Pancreas (tissue), 10 donors: ENCODE measurements at places on chromosomes 4 and X. TPM values are rescaled to one million over a fixed set of nuclear protein-coding genes. Genes with fewer than 3 reads are reported as not detected.

Gene TMPRSS11B
- polyA plus RNA-seq: 0.07 TPM

Gene HELQ
- 4.3 TPM for polyA plus RNA-seq

- no peak overlapping the region for H3K4me3 ChIP-seq
- H3K36me3 ChIP-seq: no peaks in the 10 kb centered on the region
- DNase-seq: no peak
These were observed 571.1 kb upstream of the DIPK2B start for GRCh38 chrX:45771560-45772340.

- H3K36me3 ChIP-seq: no peaks in the 10 kb centered on the region
- H3K4me1 ChIP-seq: no peaks in the 10 kb centered on the region
- DNase-seq: no peak
- no peak overlapping the region for H3K4me3 ChIP-seq
- no peaks in the 10 kb centered on the region for H3K27me3 ChIP-seq
These were observed 9.6 kb upstream of the UVSSA start for GRCh38 chr4:1337376-1337831.

DNA sequence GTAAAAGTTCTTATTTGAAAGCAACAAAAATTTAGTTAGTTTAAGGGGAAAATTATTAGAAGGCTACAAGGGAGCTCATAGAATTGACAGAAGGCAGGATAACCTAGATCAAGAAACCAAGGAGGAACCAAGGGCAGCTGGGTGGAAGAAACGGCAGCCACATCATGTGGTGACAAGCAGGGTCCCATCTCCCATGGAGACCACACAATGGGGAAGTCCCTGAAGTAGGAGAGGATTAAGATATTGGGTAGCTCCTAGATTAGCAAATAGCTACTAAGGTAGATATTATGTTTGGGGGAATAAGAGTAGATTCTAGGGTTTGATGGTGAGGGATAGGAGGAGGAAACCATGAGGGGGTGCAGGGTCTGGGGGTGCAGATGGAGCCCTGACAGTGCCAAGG lies 48.0 kb upstream of the TMEM154 start:
- H3K27me3 ChIP-seq: no peaks in the 10 kb centered on the region
- no peaks in the 10 kb centered on the region for H3K4me1 ChIP-seq
- no peak for DNase-seq
- H3K36me3 ChIP-seq: no peaks in the 10 kb centered on the region

- H3K36me3 ChIP-seq: peaks cover 15% of the 10 kb centered on the region
- H3K4me1 ChIP-seq: no peaks in the 10 kb centered on the region
- no peaks in the 10 kb centered on the region for H3K27me3 ChIP-seq
- no peak overlapping the region for H3K27ac ChIP-seq
- no peak overlapping the region for H3K4me3 ChIP-seq
- DNase-seq: peak; percentile 33
These were observed 33.1 kb downstream of the GAK start for GRCh38 chr4:898869-899555.

DNA sequence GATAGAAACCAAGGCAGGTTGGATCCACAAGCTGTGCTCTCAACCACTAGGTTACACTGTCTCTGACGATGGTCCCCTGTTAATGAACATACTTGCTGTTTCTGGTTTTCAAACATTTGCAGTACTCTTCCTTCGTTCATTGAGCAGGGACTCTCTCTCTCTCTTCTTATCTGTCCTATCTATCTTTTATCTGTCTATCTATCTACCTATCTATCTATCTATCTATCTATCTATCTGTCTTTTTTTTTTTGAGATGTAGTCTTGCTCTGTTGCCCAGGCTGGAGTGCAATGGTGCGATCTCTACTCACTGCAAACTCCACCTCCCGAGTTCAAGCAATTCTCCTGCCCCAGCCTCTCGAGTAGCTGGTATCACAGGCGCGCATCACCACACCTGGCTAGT lies 9.4 kb upstream of the CT47C1 start:
- no peaks in the 10 kb centered on the region for H3K4me1 ChIP-seq
- no peaks in the 10 kb centered on the region for H3K36me3 ChIP-seq
- DNase-seq: no peak
- H3K27me3 ChIP-seq: peaks cover 2% of the 10 kb centered on the region
- no peak overlapping the region for H3K4me3 ChIP-seq
- H3K27ac ChIP-seq: no peak overlapping the region

Gene SEPSECS
- polyA plus RNA-seq: 5.8 TPM

DNA sequence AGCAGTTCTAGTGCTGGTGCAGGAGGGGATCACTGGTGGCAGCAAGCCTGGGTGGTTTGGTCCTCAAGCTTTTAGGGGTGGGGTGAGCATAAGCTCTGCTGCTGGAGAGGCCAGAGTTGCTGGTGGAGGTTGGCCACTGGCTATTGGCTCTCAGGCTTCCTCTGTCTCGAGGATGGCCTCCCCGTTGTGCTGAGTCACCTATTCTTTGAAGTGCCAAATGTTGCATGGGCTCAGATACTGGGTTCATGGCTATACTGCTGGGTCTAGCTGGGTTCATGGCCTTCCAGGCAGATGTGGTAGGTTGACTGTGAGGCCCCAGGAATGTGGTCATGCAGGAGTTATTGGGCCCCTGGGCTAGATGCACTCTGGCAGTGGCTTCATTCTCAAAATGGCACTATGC lies 466.3 kb downstream of the NAF1 start:
- H3K4me1 ChIP-seq: no peaks in the 10 kb centered on the region
- no peak for DNase-seq
- H3K27ac ChIP-seq: no peak overlapping the region
- no peaks in the 10 kb centered on the region for H3K36me3 ChIP-seq
- no peaks in the 10 kb centered on the region for H3K27me3 ChIP-seq

Gene HS3ST1
- polyA plus RNA-seq: 0.52 TPM

- DNase-seq: no peak
- H3K27ac ChIP-seq: no peak overlapping the region
- H3K36me3 ChIP-seq: no peaks in the 10 kb centered on the region
- no peak overlapping the region for H3K4me3 ChIP-seq
- H3K4me1 ChIP-seq: no peaks in the 10 kb centered on the region
- H3K27me3 ChIP-seq: no peaks in the 10 kb centered on the region
These were observed 103.2 kb upstream of the PABPC5 start for GRCh38 chrX:91331476-91331875.

DNA sequence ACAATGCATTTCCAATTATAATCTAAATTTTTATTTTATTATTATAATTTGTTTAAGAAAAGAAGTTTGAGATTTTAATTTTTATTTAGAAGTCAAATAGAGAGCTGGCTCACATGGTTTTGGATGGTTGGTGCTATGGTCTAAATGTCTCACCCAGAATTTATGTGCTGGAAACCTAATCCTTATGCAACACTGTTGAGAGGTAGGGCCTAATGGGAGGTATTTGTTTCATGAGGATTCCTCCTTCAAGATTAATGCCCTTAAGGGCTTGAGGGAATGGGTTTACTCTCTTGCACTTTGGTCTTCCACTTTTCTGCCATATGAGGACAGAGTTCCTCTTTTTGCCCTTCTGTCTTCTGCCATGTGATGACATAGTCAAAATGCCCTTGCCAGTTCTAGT lies 960.5 kb upstream of the IGFBP7 start:
- no peak for DNase-seq
- H3K36me3 ChIP-seq: no peaks in the 10 kb centered on the region
- no peak overlapping the region for H3K27ac ChIP-seq
- H3K4me1 ChIP-seq: no peaks in the 10 kb centered on the region
- no peaks in the 10 kb centered on the region for H3K27me3 ChIP-seq
- no peak overlapping the region for H3K4me3 ChIP-seq

DNA sequence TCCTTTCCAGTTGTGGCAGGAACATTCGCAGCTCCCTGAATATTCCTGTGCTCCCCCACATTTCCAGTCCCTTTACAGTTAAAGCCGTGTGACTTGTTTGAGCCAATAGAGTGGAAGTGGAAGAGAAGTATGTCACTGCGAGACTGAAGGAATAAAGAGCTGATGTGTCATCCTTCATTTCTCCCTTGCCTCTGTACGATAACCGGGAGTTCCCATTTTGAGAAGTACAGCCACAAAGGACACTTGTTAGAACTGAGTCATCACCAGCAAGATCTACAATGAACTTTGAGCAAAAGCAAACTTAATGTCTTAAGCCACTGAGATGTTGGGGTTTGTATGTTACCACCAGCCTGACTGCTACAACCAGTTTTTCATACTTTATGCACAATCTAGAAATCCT lies 92.3 kb downstream of the SPRY1 start:
- no peaks in the 10 kb centered on the region for H3K36me3 ChIP-seq
- DNase-seq: no peak
- H3K27me3 ChIP-seq: no peaks in the 10 kb centered on the region
- H3K27ac ChIP-seq: no peak overlapping the region

DNA sequence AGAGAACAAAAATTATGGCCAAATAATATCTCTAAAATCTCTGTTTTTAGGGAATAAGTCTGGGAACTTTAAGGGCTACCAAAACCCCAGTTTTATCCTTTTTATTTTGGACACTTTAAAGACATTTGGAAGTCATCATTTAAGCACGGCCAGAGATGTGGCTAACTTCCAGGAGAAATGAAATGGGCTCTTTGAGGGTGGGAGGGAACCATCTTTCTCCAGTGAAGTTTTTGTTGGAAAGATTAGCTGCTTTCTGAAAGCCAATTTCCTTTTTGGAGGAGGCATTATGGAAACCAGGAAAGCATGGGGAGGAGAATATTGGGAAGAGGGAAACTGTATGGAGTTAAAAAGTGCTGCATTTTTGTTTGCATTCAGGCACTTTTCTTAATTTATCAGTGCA lies 4.8 kb downstream of the VSIG1 start:
- DNase-seq: no peak
- H3K36me3 ChIP-seq: no peaks in the 10 kb centered on the region
- H3K4me1 ChIP-seq: no peaks in the 10 kb centered on the region
- peaks cover 11% of the 10 kb centered on the region for H3K27me3 ChIP-seq
- no peak overlapping the region for H3K27ac ChIP-seq

GRCh38 chrX:147950352-147950751 lies 30.8 kb upstream of the FMR1NB start:
- no peak for DNase-seq
- no peaks in the 10 kb centered on the region for H3K27me3 ChIP-seq
- no peak overlapping the region for H3K27ac ChIP-seq
- H3K4me1 ChIP-seq: no peaks in the 10 kb centered on the region

DNA sequence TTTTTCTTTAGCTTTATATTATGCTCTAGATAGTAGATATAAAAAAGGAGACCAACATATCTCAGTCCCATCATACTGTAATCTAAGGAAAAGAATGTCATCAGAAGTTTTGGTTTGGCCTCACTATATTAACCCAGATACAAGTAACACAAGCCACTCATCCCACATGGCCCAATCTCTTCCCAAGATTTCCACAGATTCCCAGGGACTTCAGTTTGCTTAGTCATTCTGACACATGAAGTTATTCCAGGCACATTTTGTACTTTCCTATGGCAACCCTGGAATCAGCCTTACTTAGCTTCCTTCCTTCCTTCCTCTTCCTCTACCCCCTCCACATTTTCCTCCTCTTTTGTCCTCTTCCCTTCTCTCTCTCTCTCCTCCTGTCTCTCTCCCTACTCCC lies 21.7 kb upstream of the DCLK2 start:
- H3K27me3 ChIP-seq: no peaks in the 10 kb centered on the region
- DNase-seq: no peak
- H3K36me3 ChIP-seq: no peaks in the 10 kb centered on the region
- no peak overlapping the region for H3K27ac ChIP-seq
- no peak overlapping the region for H3K4me3 ChIP-seq

GRCh38 chr4:99028187-99028586 lies 32.7 kb downstream of the METAP1 start:
- H3K4me3 ChIP-seq: no peak overlapping the region
- H3K36me3 ChIP-seq: no peaks in the 10 kb centered on the region
- no peak for DNase-seq
- H3K27ac ChIP-seq: no peak overlapping the region
- H3K27me3 ChIP-seq: no peaks in the 10 kb centered on the region

DNA sequence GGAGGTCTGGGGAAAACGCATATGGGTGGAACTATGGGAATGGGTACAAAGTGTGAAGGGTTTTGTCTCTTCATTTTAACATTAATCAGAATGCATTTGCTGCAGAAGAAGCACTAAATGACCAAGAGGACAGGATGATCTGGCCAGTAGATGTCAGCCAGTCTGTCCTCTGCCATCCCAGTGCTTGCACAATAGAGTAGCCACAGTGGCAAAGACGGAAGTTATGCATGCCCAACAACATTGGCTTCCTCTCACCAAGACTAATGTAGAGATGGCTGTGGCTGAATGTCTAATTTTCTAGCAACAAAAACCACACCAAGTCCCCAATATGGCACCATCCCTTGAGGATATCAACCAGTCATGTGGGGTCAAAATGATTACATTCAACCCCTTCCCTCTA lies 45.0 kb upstream of the ARHGEF6 start:
- H3K27me3 ChIP-seq: no peaks in the 10 kb centered on the region
- DNase-seq: no peak
- no peaks in the 10 kb centered on the region for H3K36me3 ChIP-seq
- no peaks in the 10 kb centered on the region for H3K4me1 ChIP-seq

GRCh38 chr4:132395561-132395960 lies 753.5 kb upstream of the PCDH10 start:
- no peaks in the 10 kb centered on the region for H3K4me1 ChIP-seq
- no peaks in the 10 kb centered on the region for H3K36me3 ChIP-seq
- H3K27me3 ChIP-seq: no peaks in the 10 kb centered on the region
- H3K27ac ChIP-seq: no peak overlapping the region

DNA sequence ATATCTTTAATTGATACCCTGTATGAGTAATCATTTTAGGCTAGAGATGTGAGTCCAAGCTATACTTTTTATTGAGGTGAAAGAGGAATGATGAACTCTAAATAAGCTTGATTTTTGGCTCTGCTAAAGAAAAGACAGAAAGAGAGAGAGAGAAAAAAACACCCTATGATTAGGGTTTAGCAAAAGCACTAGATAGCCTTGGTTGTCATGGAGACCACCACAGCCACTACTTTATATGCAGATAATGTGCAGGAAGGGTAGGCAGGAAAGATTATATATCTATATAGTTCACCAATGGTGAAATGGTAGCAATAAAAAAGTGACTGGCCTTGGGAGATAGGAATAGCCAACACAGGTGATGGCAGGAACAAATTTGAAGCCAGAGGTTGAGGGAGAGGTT lies 69.9 kb upstream of the CAMK2D start:
- no peak overlapping the region for H3K4me3 ChIP-seq
- no peak overlapping the region for H3K27ac ChIP-seq
- no peak for DNase-seq
- H3K36me3 ChIP-seq: no peaks in the 10 kb centered on the region
- no peaks in the 10 kb centered on the region for H3K4me1 ChIP-seq

DNA sequence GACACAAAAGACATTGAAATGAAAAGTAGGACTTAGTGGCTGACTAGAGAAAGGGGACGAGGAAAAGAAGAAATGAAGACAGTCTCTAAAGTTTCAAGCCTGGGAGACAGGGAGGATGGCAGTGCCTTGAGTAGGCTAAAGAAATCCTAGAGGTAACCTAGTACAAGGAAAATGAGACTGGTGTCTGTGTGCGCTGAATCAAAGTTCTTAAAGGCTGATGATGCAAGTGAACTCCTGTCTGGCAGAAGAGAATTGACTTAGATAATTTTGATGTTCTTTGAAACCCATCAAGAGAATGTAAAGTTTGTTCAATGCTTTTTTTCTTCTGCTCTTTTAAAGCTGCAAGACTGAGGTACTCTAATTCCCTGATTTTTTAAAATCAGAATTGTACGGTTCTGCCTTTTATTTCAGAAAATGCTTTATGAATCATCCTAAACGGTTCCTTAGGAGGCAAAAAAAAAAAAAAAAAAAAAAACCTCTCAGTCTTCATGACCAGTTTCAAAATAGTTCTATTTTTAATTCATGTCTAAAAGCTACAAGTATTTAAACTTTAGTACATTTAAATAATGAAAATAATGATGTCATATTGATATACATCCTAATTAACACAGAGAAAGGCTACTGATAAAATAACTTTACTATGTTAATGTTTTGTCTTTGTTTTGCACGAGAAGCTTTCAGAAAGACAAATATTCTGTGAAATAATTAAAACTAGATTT lies 189.8 kb downstream of the PPP3CA start:
- H3K27ac ChIP-seq: no peak overlapping the region
- H3K4me1 ChIP-seq: no peaks in the 10 kb centered on the region
- H3K4me3 ChIP-seq: no peak overlapping the region
- no peak for DNase-seq
